HCEC 1CT (cell line): ENCODE measurements at places on chromosomes 16 and 17.

GRCh38 chr17:18093616-18094408, 6.1 kb downstream of the DRG2 start:
- DNase-seq, result peak; percentile 76

GRCh38 chr17:70786081-70786480, 616.7 kb downstream of the KCNJ2 start:
- no peak for DNase-seq

DNA sequence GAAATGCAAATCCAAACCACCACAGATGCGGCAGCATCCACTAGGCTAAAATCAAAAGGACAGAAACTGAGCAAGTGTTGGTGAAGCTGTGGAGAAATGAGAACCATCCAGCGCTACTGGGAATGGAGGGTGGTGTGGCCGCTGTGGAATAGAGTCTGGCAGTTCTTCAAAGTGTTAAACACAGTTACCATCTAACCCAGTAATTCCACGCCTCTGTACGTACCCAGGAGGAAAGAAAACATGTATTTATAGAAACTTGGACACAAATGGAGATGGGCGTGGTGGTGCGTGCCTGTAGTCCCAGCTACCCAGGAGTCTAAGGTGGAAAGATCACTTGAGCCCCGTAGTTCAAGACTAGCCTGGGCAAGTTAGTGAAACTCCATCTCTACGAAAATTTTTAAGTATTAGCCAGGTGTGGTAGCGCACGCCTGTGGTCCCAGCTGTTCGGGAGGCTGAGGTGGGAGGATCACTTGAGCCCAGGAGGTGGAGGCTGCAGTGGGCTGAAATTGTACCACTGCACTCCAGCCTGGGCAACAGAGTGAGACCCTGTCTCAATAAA, 11.6 kb downstream of the SLC25A10 start:
- no peak for DNase-seq

GRCh38 chr16:84673203-84673535, 24.9 kb downstream of the KLHL36 start:
- DNase-seq, result no peak

DNA sequence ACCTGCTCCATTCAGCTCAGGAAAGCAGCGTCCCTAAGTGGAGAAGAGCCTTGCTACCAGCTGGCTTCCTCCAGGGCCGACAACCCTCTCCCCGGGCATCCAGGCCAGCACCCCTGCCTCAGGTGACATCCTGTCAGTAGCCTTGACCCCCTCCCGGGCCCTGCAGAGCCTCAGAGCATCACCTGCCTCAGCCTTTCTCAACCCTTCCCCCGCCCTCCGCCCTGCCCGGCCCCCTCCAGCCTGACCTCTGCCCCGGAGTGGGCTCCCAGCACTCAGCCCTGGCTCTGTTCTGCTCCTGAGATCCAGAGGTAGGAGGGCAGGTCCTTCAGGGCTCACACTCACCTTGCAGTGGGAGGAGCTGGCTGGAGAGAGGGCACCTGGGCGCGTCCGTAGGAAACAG, 73.8 kb upstream of the METRNL start:
- DNase-seq, result no peak

GRCh38 chr17:64148699-64149098, 18.8 kb upstream of the ERN1 start:
- DNase-seq, result no peak

DNA sequence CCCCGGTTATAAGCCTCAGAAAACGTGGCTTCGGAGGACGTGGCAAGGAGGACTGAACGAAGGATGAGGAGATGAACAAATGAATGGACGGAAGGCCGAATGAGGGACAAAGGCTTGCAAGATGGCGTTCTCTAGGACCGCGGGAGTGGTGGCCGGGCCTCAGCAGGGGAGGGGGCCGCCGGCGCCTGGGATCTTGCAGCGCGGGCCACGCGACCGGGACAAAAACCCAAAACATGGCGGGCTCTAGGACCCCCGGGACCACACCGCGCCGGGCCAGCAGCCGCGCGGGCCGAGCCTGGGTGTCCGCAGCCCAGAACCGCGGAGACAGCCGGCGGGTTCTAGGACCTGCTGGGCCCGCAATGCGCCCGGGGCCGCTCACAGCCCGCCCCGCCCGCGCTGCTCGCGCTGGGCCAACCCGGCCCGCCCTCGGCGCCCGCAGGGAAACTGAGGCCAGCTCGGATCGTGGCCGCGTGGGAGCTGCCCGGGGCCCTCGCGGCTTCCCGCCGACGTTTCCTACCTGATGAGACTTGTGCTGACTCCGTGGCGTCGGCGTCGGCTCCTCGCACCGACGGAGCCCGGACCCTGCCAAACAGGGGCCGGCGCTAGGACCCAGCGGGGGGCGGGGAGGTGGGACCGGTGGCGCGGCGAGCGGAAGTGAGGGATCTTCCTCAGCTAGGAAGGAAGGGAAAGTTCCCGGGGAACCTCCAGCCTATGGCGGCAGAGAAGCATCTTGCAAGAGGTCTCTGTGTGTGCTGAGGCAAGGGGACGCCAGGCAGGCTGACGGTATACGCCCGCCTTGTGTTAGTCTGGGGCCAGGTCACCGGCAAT, 684 bp downstream of the ZNF668 start:
- peak; percentile 84 for DNase-seq

DNA sequence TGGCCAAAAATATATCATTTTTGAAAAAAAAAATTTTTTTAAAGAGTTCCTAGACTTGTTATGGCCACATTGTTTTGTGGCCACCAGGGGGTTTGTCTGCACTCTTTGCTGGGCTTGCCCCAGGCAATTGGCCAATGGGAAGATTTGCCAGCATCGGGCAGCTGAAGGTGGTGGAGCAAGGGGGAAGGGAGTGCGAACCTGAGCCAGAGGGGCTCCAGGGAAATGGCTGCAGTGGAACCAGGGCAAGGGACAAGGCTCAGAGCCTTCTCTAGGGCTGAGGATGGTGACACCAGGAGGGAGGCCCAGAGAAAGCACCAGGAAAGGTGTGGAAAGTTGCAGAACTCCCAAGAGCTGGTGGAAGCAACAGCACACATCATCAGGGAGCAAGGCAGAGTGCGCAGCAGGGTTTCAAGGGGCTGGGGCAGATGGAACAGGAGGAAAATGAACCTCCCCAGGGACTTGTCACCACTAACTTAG, 15.5 kb upstream of the CMIP start:
- DNase-seq, result peak; percentile 36

GRCh38 chr17:35496451-35497290, 40.8 kb downstream of the SLFN12L start:
- no peak for DNase-seq

DNA sequence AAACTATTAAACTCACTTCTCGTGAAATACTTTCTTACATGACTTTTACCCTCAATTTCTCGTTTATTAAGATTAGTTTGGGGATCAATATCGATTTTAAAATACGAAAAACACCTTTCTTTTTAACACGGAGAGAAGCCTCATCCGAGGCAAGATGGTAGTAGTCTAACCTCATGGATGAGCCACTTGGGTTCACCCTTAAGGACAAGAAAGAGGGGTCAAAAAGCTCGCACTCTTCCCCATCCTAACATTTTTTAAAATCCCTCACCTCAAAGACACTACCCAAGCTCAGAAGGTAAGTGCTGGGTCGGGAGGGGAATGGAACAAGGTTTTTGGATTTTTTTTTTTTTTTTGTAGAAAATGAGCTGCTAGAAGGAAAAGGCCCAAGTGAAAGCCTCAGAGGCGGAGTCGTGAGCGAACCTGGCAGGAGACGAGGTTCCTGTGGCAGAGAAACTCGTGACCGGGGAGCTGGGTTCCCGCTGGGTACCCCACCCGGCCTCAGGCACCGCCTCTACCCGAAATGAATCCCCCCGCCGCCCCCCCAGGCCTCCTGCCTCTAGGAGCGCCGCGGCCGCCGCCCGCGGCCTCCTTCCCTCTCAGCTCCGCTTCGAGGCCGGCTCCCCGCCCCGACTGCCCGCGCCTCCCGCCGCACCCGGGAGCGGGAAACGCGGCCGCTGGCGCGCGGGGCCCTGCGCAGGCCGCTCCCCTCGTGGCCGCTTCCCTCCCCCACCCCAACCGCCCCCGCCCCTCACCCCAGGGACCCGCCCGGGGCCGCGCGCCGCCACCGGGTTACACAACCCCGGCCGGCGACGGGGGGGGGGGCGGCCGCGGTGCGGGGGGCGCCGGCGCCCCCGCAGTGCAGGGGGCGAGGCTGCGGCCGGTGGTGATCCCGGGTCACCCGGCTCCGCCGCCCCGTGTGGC, 1.6 kb downstream of the NUFIP2 start:
- DNase-seq, result peak; percentile 40

- no peak for DNase-seq
These were observed 152.6 kb downstream of the MAP2K6 start for GRCh38 chr17:69567130-69567529.

DNA sequence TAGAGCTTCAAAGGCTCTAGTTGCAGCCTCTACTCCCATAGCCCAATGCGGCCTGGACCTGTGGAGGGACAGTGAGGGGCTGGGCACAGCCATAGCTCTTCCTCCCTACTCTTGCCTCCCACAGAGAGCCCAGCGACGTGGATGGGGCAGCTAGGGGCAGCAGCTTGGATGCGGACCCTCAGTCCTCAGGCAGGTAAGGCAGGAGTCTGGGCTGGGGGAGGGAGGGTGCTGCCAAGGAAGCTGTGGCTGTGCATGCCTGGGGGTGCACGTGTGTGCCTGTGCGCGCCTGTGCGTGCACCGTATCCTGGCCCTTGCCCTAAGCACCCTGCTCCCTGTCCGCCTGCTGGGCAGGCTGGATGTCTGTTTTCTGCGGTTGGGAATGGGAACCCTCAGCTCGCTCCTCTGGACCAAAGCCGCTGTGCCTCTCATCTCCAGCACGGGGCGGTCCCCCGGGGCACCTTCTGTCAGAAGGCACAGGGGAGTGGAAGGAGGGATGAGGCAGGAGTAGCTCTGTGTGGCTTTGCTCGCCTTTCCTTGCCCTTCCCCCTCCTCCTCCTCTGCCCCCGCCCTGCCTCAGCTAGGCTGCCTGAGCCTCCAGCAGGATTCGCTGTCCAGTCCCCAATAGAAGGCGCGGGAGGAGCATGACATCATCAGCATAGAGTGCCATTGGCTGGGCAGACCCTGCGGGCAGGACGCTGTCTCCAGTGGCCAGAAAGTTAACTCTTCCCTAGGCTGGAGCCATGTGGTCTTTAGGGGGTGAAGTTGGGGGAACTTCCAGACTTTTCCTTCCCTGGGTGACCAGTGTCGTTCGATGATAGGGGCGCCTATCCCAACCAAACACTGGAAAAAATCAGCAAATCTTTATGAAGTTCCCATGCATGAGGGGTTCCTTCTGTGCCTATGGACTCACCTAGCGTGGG, 797 bp downstream of the PRCD start:
- peak; percentile 96 for DNase-seq

DNA sequence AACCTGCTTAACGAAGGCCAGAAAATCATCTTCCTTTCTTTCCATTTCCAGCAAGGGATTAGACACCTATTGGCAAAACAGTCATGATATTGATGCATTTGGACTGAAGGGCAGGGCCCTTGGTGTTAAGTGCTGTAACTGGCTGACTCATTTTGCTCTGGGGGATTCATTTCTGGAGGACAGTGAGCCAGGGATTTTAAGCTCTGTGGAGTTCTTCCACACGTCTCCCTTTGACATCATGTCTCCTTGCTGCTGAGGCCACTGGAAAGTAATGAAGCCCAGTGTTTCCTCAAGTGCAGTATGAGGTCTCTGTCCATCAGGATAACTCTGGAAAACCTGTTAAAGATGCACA, 42.2 kb downstream of the DNAH9 start:
- no peak for DNase-seq

- no peak for DNase-seq
These were observed 759.1 kb upstream of the RBFOX1 start for GRCh38 chr16:6573577-6573976.

DNA sequence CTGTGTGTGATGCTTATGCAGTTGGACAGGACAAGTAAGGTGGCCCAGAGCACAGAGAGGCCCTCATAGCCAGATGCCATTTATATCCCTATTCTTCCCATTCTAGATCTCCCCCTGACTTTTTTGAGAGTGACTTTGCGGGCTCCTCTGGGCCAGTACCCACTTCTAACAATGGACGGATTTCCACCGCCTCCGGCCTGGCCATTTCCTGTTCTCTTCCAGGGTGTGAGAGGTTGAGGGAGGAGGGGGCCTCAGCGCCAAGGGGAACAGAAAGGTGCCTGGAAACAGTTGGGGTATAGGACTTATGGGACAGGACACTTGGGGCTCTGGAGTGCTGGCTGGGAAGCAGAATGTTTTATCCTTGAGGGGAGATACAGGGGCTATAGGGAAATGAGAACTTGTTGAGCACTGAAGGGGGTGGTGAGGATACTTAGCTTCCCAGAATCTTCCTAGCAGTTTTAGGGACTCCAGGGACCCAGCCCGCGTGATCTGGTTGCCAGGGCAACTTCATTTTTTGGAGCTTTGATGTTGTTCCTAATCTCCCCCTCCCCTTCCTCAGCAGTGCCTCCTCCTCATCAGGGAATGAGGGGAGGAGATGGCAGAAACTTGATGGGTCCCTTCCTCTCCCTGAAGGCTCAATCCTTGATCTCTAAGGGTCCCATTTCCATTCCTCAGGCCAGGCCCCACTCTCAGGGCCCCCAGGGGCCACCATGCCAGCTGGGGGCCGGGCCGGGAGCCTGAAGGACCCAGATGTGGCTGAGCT, 3.6 kb downstream of the TAOK2 start:
- DNase-seq, result no peak

DNA sequence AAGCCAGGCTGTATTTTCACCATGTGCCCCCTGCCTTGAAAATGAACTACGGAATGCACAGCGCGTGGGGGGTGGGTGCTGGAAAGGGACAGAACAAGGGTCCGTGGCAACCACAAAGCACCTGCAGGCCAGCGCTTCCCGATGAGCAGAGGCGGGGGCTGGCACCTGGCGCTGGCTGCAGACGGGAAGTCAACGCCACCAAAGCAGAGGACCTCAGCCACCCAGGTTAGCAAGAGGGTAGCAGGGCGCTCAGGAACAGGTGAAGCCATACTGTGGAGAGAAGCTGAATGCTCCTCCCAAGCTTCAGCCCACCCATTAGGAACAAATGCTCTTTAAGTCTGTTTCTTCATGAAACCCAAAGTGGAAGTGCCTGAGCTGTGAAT, 64.7 kb downstream of the KLHDC4 start:
- DNase-seq, result no peak

DNA sequence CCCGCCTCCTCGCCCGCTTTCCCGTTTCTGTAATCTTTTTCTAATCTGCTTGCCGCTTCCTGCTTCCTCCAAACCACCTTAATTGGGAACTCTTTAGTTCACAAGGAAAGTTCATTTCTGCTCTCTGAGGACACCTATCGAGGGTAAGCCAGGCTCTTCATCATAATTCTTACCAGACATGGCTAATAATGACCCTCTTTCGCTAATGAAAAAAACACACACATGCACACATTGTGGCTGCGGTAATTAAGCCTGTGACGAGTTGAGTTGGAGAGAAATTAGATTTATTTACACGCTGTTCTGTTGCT, 100.6 kb downstream of the ZNF423 start:
- no peak for DNase-seq

- no peak for DNase-seq
These were observed 314.3 kb downstream of the MAP2K6 start for GRCh38 chr17:69728816-69729215.

GRCh38 chr16:24035127-24035842, 199.5 kb downstream of the PRKCB start:
- DNase-seq, result no peak

DNA sequence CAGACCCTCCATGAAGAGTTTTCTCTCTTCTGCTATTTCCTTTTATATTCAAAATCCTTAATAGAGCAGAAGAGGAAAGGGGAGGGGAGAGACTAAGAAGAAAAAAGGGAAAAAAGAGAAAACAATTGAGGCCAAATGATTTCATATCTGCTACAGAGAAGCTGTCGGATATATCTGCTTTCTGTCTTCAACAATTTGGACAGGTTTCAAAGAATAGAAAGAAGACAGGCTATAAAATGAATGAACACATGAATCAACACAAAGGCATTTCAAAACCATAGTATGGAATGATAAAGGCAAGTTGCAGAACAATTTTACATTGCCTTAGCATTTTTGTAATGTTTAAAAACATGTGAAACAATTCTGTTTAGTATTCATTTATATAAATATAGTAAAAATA, 4.7 kb upstream of the CMTR2 start:
- no peak for DNase-seq
